ENCODE measurements at places on chromosomes 2 and 18.

GRCh38 chr18:77833807-77834206, 584.2 kb downstream of the GALR1 start:
- no peak for DNase-seq

- DNase-seq, result peak; percentile 56
These were observed 815 bp downstream of the GMCL1 start for GRCh38 chr2:69830045-69830905.

- DNase-seq, result peak; percentile 3
These were observed 29.3 kb downstream of the COLEC11 start for GRCh38 chr2:3624059-3624794.

- DNase-seq, result no peak
These were observed 43.4 kb downstream of the RNF144A start for GRCh38 chr2:6960659-6961058.

DNA sequence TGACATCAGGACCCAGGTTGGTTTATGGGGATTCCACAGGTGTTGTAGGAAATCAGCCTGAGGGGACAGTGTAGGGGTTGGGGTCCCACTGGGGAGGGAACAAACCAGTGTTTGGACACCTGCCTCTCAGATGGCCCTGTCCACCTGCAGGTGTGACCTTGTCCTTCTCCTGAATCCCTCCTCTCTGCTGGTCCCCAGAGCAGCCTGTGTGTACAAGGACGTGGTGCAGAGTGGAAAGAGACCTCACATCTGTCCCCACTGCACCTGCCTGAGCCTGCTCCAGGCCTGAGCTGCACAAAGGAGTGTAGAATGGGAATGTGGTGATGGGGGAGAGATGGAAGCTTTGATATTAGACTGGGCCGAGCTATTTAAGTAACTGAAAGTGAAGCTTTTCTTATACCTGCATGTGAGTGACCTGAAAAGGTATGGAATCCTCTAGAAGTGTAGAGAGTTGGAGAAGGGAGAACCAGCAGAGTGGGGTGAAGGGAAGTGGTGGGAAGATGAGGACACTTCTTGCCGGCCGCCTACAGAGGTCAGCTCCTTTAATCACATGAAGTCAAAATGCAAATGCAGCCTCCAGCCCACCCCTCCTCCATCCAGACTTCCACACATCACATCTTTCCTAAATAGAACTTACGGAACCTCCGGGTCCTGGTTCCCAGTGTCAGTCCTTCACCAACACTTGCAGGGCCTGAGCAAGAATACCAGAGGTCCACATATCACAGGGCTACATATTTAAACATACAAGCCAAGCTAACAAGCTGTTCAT, 89.3 kb upstream of the SMAD2 start:
- DNase-seq, result no peak

DNA sequence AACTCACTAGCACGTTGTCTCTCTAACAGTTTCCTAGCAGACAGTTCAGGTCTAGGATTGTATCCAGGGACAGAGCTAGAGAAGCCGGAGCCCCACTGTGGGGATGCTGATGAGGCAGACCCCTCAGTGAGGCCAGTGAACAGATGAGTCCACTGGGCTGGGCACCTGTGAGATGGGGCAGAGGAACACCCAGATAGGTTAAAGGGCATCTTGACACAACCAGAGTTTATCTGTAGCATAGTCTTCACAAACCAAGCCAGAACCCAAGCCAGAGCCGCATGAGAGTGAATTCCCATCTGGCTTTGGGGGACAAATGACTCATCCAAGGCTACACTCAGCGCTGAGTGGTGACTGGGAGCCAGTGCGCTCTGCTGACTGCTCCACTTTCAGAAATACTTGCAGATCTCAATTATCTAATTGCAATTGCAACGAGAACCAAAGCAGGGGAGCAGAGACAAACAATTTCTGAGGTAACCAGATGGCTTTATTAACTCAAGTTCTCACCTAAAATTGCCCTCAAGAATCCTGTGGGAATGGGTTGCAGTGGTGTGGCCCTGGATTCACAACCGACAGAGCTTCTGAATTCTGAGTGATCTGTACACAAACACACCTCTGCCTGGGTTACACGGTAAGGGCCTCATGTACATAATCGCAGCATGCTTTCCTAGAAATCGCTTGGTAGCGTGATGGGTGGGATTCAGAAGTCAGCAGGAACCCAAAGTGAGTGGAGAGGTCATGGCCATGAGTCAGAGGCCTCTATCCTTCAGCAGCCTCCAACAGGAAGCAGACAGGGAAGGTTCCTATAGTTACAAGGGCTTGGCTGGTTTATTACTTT, 48.7 kb upstream of the MSH2 start:
- no peak for DNase-seq

DNA sequence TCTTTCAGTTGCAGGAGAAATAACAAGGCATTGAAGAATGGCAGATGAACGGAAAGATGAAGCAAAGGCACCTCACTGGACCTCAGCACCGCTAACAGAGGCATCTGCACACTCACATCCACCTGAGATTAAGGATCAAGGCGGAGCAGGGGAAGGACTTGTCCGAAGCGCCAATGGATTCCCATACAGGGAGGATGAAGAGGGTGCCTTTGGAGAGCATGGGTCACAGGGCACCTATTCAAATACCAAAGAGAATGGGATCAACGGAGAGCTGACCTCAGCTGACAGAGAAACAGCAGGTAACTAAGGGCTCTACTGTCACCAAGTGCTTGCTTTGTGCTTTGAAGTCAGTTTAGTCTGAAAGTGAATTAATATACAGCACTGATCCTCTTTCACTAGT, 118.5 kb upstream of the UNC80 start:
- DNase-seq, result no peak

DNA sequence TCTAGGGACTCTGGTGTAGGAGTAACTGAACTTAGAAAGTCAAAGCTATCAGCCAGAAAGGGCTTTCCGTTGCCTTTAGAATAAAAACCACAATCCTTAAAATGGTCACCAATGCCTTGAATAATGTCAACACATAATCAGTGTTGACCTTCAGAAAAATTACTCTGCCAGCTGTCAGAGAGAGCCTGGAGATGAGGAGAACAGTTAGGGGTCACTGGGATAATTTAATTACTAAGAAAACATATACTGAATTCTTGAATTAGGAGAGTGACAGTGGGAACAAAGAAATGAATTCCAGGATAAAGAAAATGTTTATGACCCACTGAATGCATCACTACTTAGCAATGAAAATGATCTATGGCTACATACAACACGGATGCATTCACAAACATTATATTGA, 23.4 kb upstream of the UGP2 start:
- DNase-seq, result no peak

DNA sequence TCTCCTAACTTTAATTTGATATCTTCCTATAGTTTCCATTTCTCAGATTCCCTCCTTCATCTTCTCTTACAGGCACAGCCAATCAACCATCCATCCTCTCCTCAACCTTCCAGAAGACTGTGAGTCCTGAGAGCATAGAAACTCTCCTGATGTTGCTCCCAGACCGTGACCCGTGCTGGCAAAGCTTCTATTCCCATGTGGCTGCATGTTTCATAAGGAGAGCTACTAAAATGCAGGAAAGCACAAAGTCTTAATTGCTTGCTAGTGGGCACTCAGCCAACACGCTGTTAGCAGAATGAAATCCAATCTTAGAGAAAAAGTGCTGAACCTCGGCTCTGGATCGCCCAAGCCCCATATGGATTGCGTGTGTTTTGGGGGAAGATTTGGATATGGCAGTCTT, 1244.7 kb upstream of the ZEB2 start:
- DNase-seq, result no peak

- DNase-seq, result no peak
These were observed 38.5 kb downstream of the INPP5D start for GRCh38 chr2:233098618-233099017.

- no peak for DNase-seq
These were observed 119.5 kb upstream of the MCFD2 start for GRCh38 chr2:47034973-47035609.

DNA sequence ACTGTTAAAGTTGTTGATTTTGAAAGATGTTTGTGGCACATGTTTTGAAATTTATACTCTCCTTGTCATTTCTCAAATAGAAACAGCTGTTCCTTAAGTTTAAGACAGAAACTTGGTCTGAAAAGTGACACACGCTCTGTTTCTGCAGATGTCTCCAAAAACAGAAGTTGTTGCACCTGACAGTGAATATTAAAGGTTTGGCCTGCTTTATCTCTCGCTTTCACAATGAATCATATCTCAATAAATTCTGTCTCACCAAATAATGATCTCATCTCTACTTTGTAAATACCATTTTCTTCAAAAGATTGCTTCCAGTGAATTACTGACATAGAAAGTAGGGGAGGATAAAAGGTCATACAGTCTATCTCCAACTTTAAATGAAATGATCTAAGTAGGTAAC, 294.9 kb upstream of the SYT4 start:
- no peak for DNase-seq

DNA sequence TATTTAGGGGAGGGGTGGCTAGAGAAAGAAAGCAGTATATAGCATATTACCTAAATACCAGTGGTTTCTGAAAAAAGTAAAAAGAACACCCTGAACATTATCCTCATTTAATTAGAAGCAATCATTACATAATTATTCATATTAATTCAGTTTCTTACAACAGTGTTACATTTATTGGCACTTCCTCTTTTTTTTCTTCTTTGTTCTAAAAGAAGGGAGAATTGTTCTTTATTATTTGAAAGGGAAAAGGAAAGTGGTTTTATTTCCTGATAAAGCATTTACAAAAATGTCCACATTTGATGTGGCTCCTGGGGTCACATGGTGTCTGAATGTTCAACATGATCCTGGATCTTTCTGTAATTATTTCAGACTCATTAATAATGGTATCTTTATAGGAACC, 254.9 kb upstream of the ZEB2 start:
- no peak for DNase-seq

GRCh38 chr2:50607721-50608120, 424.2 kb downstream of the NRXN1 start:
- no peak for DNase-seq
